Neuronal stem cell (in vitro differentiated cells): ENCODE measurements at places on chromosomes 13 and 19.

DNA sequence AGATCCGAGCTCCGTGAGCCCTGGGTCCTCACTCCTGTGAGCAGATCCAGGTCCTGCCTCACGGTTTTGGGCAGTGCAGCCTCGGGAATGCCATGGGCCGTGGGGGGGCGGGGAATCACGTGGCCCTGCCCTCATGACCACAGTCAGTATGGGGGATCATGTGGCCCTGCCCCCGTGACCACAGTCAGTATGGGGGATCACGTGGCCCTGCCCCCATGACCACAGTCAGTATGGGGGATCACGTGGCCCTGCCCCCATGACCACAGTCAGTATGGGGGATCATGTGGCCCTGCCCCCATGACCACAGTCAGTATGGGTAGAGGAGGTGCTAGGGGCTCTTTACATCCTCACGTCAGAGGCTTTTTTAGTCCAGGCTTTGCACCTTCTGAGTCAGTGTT, 64.3 kb upstream of the F7 start:
- DNase-seq: no peak

DNA sequence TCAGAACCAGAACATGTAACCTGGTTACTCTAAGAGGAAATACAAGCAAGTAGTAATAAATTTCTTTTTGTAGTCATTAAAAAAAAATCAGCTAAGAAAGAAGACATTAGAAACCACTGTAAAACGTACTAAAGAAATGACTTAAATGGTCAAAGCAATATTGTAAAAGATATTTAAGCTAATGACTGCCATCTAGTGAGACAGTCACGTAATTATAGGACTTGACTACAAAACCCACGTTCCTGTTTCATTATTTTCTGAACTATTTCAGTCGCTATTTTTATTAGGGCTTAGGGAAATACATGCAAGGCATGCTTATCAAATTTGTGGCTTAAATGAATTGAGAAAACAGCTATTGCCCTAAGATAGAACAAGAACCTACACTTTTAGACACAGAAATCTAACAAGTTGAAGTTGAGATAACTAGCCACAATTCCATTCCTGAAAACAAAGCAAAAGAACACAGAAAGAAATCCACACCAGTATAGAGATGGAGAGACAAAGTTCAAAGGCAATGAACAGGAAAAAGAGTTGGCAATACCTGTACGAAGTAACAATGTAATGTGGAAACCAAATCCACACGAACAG, 17.9 kb downstream of the ALG5 start:
- no peak for DNase-seq

- no peak for DNase-seq
Observed at GRCh38 chr19:23771761-23772674, 13.3 kb upstream of the ZNF681 start.

DNA sequence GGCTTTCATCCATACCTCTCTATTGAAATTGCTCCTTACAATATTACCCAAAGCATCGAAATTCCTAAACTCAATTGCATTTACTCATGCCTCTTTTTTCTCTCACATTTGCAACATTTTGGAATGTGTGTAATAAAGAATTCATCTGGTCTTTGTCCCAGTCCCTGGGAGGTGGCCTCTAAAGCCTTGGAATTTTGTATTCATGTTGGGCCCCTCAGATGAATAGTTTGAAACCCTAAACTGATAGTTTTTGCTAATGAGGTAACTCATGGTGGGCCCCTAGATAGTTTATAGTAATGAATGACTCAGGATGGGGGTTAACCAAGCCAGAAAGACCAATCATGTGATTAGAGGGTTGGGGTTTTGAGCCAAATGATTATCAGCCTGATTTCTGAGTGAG, 490.4 kb downstream of the DIAPH3 start:
- DNase-seq: no peak

DNA sequence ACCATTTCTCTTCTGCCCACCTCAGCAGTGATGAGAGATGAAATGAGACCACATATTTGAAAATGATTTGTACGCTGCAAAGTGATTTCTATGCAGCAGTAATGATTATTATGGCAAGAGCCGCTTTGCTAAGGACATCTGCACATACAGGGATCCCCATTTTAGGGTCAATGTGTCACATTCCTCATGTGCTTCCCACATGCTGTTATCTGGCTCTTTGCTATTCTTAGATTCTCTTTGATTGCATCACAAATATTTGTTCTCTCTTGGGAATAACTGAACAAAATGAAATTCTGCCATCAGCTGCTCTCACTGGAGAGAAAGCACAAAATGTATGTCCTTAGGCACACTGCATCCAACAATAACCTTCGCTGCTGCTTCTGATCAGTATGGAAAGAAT, 209.5 kb upstream of the IPO5 start:
- DNase-seq: no peak

DNA sequence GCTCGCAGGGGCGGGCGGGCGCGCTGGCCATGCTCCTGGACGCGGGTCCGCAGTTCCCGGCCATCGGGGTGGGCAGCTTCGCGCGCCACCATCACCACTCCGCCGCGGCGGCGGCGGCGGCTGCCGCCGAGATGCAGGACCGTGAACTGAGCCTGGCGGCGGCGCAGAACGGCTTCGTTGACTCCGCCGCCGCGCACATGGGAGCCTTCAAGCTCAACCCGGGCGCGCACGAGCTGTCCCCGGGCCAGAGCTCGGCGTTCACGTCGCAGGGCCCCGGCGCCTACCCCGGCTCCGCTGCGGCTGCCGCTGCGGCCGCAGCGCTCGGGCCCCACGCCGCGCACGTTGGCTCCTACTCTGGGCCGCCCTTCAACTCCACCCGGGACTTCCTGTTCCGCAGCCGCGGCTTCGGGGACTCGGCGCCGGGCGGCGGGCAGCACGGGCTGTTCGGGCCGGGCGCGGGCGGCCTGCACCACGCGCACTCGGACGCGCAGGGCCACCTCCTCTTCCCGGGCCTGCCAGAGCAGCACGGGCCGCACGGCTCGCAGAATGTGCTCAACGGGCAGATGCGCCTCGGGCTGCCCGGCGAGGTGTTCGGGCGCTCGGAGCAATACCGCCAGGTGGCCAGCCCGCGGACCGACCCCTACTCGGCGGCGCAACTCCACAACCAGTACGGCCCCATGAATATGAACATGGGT, 599 bp downstream of the ZIC2 start:
- DNase-seq: no peak

DNA sequence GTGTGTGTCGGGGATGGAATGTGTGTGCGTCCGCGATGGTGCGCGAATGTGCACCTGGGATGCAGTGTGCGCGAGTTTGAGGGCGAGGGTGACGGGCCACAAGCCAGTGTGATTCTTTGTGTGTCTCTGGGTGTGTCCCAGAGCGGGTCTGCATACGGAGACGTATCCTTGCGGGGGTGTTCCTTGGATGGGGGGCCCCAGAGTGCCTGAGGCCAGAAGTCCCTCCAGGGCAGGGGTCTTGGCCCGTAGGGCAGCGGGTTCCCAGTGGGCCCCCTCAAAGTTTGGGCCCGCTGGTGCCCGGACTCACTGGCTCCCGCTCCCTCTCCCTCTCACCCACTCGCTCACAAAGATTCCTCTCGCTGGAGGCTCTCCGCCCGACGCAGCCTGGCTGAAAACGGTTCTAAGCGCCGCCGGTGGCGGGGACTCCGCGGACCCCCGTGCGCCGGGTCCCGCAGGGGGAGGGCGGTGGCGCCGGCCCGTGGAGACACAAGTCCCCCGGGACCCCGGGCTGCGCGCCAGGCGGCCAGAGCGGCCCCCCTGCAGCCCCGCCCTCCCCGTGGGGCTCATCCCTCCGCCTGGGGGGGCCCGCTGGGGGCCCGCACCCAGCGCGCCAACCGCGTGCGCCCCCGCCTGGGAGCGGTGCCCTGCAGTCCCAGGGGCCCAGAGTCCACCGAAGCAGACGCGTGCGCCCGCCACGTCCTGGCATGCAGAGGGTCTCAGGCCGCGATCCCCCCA, 886 bp downstream of the CRLF1 start:
- no peak for DNase-seq

- DNase-seq: no peak
Observed at GRCh38 chr13:31982124-31982523, 49.5 kb upstream of the FRY start.

DNA sequence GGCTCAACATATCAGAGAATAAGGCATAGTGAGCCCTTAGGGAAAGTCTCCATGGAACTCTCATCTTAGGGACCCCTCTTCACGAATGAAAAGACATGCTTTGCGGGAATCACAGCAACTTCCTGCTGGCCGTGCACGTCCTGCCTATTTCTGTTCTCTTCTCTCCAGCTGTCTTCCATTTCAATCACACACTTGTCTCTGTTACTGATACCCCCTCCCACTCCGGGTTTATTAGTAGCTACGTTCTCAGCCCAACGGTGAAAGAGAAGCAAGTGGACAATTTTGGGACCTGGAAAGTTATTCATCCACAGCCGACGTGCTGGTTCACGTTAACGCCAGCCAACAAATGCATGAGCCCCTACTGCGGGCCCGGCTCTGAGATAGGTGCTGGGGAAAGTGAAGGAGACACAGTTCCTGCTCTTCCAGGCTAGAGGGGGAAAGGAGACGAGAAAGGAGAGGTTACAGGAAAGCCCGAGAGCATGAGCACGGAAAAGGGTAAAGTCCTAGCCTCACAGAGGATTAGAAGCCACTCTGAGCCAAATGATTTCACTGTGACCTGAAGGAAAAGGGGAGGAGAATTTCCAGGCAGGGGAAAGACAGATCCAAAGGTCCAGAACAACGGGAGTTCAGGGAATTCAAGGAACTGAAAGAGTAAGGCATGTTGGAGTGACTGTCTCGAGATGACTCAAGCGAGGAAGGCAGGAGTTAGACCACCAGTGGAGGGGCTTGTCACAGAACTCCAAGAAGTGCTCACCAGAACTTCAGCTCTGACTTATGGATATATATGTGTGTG, 81.8 kb upstream of the CLDN10 start:
- no peak for DNase-seq

- no peak for DNase-seq
Observed at GRCh38 chr19:58261600-58261967, 17.2 kb upstream of the ZNF8 start.

- DNase-seq: no peak
Observed at GRCh38 chr19:17677002-17677401, 11.2 kb downstream of the UNC13A start.

- DNase-seq: no peak
Observed at GRCh38 chr13:20401531-20401930, 124.1 kb downstream of the CRYL1 start.

- no peak for DNase-seq
Observed at GRCh38 chr13:105471673-105472072, 1063.8 kb downstream of the EFNB2 start.

- DNase-seq: no peak
Observed at GRCh38 chr13:29561918-29562317, 33.6 kb downstream of the SLC7A1 start.
